ENCODE measurements at places on chromosomes 16 and 17.

- no peak for DNase-seq
Measured at GRCh38 chr17:19583871-19584270, 50.2 kb downstream of the SLC47A1 start.

DNA sequence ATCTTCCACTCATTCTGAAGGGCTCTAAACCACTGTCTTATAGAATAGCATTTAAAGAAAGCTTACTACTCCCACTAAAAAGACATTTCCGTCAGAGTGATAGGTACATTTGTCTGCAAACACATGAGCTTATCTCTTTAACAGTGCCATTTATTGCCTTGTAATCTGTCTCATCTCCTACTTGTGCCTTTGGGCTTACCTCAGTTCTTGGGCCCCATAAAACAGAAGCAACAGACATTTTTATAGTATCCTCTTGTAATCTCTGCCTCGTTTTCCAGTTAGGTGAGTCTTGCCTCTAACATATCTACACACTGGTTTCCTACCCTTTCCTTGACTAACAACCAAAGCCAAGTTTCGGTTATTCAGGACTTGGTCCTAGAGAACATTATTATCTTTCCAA is 681.4 kb upstream of the KIF2B start:
- DNase-seq = no peak

- no peak for DNase-seq
Measured at GRCh38 chr17:1515640-1516387, 598 bp downstream of the INPP5K start.

DNA sequence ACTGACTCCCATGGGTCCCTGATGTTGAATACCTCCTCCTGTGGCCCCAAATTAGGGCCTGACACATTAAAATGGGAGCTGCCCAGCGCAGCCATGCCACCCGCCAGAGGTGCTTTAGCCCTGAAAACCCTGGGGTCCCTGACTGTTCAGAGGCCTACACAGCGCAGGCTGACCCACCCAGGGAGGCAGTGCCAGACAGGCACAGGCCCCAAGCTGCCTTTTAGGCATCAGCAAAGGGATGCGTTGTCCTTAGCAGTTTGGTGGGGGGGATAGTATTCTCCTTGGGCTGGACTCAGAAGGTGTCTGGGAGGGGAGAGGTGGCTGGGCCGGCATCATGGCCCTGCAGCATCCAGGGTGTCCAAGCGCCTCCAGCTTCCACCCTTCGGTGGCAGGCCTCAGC is 1.4 kb downstream of the RAPGEFL1 start:
- DNase-seq = no peak

DNA sequence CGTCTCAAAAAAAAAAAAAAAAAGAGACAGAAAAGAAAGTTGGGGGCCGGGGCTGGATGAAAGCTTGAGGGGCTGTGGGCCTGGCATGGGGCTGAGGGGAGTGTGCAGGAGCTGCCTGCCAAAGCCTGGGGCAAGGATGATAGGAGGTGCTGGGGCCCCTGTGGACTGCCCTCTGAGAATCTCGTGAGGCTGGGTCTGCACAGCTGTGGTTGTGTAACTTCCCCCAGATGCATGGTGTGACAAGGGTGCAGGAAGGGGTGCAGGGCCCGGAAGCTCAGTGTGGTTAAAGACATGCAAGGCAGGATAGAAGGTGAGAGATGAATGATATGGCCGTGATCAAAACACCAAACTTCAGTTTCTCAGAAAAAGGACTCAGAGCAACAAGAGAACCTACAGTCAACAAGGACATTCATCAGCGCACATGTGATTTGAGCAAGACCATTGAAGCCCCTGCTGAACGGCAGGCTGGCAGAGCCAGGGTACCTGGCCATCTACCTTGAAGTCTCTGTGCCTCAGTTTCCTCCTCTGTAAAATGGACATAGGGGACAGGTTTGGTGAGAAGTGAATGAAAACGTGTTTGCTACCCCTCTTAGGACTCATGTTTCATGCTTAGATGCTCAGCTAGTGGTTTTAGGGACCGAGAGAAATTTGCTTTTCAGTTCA is 9.6 kb downstream of the IL32 start:
- no peak for DNase-seq

DNA sequence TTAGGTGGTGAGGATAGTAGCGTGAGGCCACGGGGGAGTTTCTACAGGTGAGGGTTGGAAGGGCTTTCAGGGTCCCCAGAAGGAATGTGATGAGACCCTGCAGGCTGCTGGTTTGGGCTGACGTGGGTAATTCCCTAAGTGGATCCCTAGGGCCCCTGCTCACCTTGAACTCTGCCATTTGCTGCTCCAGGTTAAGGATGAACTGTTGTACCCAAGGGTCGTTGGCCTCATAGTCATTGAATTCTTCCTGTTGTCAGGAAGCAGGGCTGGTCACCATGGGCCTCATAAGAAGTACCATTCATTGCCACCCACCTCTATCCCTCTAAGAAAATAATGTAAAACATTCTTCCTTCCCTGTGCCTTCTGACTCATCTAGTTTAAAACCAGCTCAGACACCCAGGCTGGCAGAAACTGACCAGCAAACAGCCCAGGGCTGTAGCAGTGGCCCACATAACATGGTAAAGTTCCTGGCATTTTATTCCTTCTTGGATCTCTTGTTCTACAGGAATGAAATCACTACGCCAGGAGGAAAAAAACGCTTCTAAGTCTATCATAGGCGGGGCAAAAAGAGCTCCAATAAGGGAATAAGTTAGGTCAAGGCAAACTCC is 27.6 kb downstream of the FCSK start:
- DNase-seq = no peak

- DNase-seq = no peak
Measured at GRCh38 chr16:78431701-78432100, 332.2 kb downstream of the WWOX start.

- no peak for DNase-seq
Measured at GRCh38 chr17:2053380-2054261, 1.3 kb upstream of the HIC1 start.

- no peak for DNase-seq
Measured at GRCh38 chr17:18230288-18231141, 5.1 kb downstream of the LLGL1 start.

- DNase-seq = no peak
Measured at GRCh38 chr17:5241861-5242671, 7.4 kb upstream of the SCIMP start.

DNA sequence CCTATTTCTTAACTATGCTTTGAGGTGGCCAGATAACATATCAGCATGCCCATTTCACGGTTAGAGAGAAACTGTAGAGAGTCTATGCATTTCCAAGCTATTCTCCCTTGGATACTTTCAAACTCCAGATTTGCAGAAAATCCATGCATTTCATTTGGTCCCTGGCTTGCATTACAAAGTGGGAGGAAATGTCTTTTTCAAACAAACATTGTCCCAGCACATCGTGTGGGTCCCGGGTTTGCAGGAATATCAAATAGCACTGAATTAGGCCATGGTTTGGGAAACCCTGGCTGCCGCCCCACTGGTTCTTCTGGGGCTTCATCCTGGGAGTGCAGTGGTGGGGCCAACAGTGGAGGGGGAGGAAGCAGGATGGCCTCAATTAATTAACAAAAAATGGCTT is 171.9 kb downstream of the IRX5 start:
- no peak for DNase-seq

DNA sequence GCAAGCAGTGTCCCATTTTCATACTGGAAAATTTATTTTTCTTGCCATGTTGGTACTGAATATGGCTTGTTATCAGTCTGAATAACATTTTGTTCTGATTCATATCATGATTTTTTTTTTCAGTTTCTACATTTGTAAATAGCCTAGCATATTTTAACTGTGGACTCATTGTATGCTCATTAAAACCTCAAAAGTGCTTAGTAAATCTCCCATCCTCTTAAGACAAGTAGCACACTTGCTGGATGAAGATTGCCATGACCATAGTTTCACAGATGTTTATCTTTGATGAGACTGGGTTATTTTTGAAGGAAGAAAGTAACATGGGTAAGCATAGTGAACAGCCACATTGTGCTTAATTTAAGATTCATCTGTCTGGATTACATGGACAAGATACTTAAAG is 878 bp downstream of the KRT10 start:
- no peak for DNase-seq

- no peak for DNase-seq
Measured at GRCh38 chr17:31680126-31680525, 178.9 kb downstream of the COPRS start.

- no peak for DNase-seq
Measured at GRCh38 chr16:576197-576822, 6.5 kb downstream of the PIGQ start.

- no peak for DNase-seq
Measured at GRCh38 chr16:67001726-67002125, 13.3 kb downstream of the CES4A start.

DNA sequence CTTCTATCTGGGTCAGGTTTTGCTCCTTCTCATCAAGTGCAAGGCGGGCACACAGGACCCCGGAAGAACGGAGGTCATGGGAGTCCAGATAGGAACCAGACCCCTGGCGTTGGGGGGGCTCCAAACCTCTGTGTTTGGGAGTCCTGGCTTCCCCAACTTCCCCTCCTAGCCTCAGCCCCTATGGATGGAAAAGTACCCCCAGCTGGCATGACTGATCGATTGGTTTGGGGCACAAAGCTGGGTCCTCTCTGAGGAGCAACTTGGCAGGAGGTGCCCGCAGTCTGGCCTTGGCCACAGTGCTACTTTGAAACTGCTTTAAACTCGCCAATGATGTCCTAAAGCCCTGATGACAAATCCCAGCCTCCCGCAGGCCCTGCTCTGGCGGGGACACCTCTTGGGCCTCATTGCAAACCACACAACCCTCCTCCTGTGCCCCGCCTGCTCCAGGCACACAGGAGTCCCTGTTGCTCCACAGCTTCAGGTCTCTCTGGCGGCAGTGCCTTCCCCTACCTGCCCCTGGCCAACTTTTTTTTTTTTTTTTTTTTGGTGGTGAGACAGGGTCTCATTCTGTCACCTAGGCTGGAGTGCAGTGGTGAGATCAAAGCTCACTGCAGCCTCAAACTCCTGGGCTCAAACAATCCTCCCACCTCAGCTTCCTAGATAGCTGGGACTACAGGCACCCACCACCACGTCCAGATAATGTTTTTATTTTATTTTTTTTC is 38.0 kb upstream of the SNN start:
- no peak for DNase-seq

DNA sequence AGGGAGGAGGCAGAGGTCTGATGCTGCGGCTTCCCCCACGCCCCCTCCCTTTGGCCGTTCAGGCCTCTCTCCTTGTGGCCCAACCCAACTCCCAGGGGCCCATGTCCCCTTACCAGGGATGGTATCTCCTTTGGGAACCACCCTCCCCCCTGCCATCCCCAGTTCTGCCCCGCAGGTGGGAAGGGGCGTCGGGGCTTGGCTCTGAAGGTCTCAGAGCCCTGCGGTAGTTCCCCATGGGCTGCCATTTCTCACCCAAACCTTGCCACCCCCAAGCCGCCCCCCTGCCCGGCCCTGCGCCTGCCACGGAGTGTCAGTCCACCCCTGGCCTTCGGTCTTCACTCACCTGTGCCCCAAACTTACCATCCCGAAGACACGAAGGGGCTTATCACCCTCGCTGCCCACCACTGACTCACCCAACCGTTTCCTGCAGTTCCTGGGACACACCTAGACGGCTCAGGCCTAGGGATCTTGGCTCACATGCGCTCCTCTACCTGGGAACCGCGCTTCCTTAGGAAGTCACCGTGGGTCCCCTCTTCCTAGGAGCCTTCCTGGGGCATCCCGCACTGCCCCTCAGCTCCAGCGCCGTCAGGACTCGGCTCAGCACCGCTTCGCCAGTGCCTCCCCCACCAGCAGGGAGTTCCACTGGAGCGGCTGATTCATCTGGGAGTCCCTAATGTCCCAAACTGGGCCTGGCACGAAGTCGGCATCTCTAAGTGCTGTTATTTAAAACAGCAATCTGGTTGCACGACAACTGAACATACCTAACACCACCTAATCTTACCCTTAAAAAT is 1.1 kb upstream of the DOC2A start:
- DNase-seq = no peak

DNA sequence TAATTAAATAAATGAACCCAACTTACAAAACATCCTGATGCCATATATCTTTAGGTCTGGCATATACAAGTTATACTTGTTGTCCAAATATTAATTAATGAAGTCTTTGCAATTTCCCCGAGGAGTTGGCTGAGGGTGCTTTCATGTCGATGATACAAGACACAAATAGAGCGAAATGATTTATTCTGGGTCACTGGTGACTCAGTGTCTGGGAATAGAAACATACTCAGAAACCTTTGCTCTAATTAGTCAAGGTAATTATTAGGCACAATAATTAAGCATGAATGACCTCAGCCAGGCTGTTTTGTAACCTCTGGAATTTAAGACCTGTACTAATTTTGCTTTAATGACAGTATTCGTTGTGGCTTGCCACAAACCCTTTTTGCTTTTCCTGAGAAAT is 37.0 kb upstream of the HAPSTR1 start:
- DNase-seq = no peak

DNA sequence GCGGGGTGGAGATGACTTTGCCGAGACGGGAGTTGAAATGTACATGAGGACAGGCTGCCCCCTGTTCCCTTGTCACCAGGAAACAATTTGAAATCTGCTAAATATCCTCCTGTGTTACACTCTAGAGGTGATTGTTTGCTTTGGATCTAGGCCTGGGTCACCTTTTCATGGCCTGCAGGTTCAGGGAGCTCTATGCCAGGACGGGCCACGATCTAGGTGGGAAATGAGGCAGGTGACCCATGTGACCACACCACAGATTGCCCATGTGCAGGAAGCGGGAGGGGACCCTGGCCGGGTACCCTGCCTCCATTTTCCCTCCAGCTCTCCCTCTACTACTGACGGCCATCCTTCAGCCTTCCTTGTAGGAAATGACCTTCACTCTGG is 43.4 kb downstream of the MEAK7 start:
- DNase-seq = no peak
